NCI-H446 (cell line): ENCODE measurements at places on chromosomes 1 and 21.

DNA sequence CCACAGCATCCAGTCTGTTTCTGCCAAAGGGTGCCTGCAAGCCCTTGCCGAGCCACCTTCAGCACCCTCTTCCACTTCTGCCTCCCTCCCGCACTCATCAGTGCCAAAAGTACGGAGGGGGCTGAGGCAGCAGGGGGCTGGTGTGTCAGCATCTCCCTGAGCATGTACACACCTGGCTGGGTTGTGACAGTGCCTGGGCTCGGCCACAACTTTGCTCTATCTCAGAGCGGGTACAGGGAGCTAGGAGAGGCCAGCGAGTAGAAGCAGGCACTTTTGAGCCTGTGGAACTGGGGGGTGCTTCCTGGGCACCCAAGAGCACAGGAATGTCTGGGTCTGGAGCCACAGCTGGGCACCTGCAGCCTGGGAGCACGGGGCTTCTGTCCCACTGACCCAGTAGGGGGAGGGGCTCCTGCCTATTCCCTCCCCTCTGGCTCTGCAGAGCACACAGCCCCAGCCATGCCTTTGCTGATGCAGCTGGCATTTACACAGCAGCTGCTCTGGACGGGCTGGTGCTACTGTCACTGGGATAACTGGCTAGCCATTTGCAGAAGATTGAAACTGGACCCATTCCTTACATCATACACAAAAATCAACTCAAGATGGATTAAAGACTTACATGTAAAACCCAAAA, 319.8 kb upstream of the RRP15 start:
- no peak for DNase-seq

DNA sequence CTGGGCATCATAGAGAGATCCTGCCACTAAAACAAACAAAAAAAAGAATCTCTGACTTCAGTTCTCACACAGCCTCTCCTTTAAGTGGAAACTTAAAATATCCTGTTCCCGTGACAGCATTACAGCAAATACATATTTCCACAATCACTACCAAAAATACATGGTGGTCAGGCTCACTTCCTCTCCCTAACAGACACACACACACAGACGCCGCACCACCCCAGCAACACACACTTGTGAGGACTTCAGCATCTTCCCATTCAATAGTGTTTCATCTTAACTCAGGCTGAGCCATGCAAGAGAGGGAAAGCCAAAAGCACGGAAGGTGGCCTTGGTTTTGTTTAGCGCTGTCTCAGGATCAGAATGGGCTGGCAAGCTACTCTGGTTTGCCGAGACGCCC, 21.9 kb downstream of the KIAA1614 start:
- no peak for DNase-seq

GRCh38 chr1:36654586-36654985, 171.9 kb upstream of the CSF3R start:
- no peak for DNase-seq

DNA sequence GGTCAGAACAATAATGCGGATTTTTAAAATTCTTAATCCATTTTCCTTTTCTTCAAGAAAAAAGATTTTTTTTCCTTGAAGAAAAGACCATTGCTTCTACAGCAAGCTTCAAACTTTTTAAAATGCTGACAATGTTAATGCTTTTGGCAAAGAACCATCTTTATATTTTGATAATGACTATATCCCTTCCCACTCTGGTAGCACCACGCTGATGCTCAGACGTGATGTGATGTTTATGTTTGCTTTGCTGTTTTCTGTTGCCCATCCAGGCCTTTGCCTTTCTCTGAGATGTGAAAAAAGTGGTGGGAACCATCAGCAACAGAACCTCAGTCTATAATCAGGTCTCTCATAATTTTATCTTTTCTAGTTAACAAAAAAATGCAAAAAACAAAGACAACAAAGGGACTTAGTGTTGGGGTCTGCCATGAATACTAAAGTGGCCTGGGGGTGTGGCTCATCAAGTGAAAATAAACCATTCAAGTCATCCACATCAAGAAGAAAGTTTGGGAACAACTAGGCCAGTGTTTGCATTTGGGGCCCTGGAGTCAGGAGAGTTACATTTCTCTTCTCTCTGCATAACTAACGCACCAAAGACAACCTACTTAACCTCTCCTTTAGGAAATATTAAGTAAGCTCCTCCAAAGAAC, 244.6 kb upstream of the DMRTA2 start:
- DNase-seq = no peak

DNA sequence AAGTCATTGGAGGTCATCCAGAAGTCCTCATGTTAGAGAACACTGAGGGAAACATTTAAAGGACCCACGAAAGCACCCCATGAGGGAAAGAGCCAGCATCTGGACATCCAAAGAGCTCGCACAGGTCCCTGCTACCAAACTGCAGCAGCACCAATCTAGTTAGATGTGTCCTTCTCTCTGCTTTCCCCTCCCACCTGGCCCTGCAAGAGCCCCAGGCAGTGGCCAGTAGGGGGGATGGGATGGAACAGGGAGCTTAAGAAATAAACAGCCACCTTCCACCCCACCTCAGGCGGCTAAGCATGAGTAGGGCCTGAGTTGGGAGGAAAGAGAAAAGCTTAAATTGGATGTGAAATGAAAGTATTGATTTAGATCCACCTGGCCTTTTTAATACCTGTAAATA, 175.9 kb upstream of the KCND3 start:
- no peak for DNase-seq

DNA sequence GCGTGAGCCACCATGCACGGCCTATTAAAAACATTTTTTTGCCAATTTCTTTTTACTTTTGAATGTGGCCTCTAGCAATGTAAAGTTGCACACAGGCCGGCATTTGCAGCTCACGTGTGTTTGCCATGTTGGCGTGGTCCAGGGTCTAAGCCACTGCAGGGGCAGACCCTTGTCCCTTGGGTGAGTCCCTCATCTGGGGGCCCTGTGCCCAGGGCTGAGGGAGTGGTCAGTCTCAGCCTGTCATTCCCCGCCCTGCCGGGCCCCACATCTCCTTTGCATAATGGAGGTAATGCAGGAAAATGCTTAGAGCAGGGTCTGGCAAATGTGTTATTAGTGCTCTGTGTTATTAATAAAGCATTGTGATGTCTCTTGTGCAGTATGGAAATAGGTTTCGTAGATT, 16.9 kb downstream of the AGPAT3 start:
- DNase-seq = no peak

DNA sequence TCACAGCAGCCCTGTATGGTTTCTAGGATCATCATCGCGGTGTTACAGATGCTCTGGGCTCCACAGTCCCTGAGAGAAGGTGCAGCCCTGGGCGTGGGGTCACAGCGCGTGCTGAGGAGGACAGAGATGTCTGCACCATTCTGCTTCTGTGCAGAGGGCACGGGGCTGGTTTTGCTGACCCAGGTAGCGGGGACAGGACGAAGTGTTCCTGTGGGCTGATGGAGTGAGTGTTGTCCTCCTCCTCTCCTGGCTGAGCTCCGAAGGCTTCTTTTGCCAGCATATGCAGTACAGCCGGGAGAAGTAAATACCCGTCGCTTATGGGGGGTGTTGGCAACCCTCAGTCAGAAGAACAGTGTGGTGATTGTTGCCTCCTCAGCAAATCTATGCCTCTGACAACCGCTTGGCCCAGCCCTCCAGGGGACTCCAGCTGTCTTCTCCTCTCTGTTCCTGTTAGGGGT, 101.5 kb downstream of the DDX20 start:
- DNase-seq = no peak

DNA sequence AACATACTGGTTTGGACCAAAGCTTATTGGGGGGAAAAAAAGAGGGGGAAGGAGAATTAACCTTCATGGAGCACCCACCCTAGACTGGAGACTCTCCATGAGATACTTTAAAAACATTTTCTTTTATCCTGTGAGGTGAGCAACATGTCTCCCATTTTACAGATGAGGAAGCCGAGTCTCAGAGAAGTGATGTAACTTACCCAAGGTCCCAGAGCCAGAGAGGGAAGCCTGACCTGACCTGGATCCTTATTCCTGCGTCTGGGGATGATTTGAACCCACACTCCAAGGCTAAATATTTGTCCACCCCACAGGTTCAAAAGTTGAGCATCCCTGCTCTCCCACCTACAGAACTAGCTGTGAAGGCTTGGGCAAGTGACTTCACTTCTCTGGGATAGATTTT, 137.9 kb upstream of the JUN start:
- no peak for DNase-seq

- DNase-seq = no peak
Measured at GRCh38 chr1:117828201-117828600, 101.2 kb downstream of the GDAP2 start.

DNA sequence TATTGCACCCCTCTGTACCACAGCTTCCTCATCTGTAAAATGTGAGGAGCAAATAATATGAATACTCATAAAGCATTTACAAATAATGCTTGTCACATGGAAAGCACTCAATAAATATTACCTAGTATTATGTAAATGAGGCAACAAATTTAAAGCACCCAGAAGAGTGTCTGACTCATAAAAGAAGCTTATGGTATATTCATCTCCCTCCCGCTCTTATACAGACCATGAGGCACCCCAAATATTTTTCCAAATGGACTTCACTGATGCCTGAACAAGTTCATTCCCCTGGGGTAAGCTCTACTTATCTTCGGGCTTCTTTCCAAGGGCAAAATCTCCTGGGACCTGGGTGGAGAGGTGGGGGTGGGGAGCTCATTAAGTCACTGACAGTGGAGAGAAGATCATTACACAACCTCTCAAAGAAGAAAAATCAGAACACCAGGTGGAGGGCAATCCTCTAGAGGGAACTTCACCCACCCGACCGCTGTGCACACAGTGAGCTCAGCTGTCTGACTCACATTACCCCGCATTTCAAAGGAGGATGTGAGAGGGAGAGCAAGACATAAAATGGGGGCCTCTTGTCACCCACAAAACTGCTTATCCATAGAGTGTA, 166.2 kb downstream of the ASTN1 start:
- DNase-seq = no peak

- DNase-seq = no peak
Measured at GRCh38 chr1:11272544-11272831, 510 bp upstream of the UBIAD1 start.

GRCh38 chr1:235972311-235972689, 92.6 kb downstream of the NID1 start:
- DNase-seq = no peak

- no peak for DNase-seq
Measured at GRCh38 chr1:17998889-17999288, 108.7 kb upstream of the IGSF21 start.

DNA sequence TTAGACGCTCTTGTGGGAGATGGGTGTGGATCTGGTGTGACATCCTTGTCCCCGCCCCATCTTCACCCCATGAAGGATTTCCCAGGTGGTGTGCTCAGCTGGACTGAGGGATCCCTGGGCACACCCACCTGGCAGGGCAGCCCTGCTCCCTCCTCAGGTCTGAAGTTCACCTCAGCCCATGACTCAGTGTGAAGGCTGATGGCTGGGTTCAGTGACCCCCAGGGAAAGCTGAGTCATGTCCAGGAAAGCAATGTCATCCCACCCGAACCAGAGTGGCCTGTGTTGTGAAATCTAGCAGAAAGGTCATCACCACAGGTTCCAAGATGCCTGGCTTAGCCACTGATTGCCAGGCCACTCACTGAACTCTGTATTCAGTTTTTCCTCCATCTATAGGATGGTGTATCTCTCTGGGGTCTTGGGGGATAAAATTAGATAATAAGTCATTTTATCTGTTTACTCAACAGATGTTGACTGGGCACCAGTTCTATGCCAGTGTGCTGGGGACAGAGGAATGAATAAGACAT, 97.7 kb upstream of the JUN start:
- no peak for DNase-seq

- DNase-seq = no peak
Measured at GRCh38 chr1:234218078-234218477, 155.2 kb upstream of the COA6 start.

- no peak for DNase-seq
Measured at GRCh38 chr1:225596736-225597135, 56.2 kb downstream of the ENAH start.

DNA sequence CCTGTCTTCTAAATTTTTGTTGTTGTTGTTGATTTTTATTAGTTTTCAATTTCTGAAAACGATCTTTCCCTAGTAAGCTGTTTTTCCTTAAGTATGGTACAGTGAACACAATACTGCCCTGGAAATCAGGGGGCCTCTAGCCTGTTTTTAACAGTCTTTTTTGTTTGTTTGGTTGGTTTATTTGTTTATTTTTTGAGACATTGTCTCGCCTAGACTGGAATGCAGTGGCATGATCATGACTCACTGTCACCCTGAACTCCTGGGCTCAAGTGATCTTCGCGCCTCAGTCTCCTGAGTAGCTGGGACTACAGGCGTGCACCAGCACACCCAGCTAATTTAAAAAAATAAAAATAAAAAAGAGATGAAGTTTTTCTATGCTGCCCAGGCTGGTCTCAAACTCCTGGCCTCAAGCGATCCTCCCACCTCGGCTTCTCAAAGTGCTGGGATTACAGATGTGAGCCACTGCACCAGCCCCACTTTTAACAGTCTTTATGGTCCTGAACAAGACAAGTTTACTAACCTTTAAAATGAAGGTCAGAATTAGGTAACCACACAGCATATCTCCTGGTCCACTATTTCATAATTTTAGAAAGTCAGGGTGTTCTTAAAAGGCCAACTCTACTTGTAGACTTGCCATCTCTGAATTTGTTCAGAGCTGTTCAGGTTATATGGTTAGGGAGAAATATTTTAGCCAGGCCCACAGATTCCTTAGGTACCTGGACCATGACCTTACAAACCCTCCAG, 35.4 kb downstream of the TBCE start:
- no peak for DNase-seq

GRCh38 chr1:119811387-119811786, at the start of gene REG4:
REG4 (minus strand) TSS chr1:119811460; CDS start chr1:119808769, 2,691 bp downstream.
- DNase-seq = no peak

DNA sequence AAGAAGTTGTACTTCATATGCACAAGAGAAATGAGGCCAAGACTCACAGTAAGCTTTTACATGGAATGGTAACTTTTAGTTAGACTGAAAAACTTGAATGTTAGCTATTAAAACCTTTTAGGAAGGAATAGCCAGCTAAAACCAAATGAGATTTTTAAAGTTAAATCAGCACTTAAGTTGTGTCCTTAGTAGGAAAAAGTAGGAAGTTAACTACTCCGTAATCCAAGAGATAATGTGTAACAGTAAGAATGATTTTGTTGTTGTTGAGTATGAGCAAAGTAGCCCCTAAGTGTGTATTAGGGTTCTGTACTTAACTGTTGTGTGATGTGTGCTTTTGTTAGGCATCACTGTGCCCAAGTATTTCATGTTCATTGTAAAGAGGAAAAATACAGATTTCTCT, 13.2 kb downstream of the TARDBP start:
- no peak for DNase-seq

GRCh38 chr1:169809370-169810095, 14.8 kb upstream of the METTL18 start:
- no peak for DNase-seq

GRCh38 chr1:177561436-177561835, 390.7 kb downstream of the BRINP2 start:
- DNase-seq = no peak

- no peak for DNase-seq
Measured at GRCh38 chr1:184532199-184532598, 145.4 kb downstream of the C1orf21 start.

GRCh38 chr1:11790880-11791715, 14.7 kb downstream of the MTHFR start:
- no peak for DNase-seq
